Stimulated activated CD8-positive, alpha-beta memory T cell treated with anti-CD3 and anti-CD28 coated beads, Interleukin-7, amount 100 ng/mL, for 48 hours (primary cell): ENCODE measurements at places on chromosomes 13 and 19.

GRCh38 chr19:43934055-43934984 is 762 bp downstream of the ZNF45 start:
- no peak for DNase-seq

- DNase-seq: no peak
Observed at GRCh38 chr19:30350692-30351663, 21.2 kb upstream of the ZNF536 start.

DNA sequence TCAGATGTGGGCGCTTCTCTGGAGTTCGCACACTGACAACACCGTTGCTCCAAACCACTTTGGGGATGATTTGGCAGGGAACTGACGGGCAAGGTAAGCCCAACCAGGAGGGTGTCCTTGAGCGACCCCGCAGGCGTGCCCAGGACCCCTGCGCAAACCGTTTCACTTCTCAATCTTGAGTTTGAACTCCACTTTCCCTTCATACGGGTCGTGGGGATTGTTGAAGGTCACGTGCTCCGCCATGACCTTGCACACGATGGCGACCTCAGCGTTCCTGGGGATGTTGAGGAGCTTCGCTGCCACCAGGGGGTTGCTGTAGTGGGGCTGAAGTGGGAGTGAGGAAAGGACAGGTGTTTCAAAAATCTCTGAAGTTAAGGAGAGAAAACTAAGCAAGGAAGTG is 8.8 kb downstream of the ATP4B start:
- no peak for DNase-seq

- DNase-seq: no peak
Observed at GRCh38 chr13:44955406-44955805, 33.9 kb downstream of the NUFIP1 start.

- no peak for DNase-seq
Observed at GRCh38 chr13:73754727-73755292, 379.4 kb downstream of the KLF12 start.

GRCh38 chr19:29089315-29089870 is 123.6 kb downstream of the UQCRFS1 start:
- DNase-seq: no peak

DNA sequence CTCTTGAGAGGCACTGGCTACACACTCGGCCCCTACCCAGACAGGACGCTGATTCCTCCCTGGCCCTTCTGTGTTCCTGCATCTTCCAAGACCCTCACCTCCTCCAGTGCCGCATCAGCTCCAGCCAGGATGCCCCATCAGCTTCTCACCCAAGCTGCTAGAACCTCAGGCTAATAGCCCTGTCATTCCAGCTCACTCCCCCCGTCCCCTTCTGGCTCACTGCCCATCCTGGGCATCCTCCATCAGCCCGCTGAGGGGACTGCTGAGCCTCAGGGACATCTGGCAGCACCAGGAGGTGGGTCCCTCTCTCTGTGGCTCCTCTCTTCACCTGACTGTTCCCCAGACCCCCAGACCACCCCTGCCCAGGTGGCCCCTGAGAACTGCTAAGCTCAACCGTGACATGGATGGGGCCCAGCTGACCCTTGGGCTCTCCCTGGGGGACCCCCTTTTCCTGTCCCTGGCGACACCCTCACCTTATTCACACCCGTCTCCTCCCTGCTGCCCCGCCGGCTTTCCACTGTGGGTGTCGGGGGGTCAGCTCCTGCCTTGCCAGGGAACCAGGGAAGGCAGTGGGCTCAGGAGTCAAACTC is 4.8 kb downstream of the FFAR3 start:
- DNase-seq: no peak

- DNase-seq: no peak
Observed at GRCh38 chr13:32179708-32180107, 135.5 kb downstream of the ZAR1L start.

DNA sequence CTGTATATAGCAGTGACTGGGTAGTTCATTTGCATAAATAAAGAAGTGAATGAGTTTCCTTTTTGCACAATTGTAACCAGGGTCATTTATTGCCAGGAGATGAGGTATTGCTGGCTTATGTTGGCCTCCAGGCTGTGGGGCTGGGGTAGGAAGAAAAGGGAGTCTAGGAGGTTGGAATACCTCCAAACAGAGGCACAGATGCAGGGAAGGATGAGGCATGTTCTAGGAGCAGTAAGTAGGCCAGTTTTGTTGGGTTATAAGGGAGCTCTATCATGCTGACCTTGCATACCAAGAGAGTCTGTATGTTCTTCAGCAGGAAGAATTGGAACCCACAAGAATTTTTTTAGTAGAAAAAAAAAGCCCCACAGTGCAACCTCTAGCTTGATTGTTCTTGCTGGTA is 17.2 kb upstream of the CYSLTR2 start:
- no peak for DNase-seq

- DNase-seq: no peak
Observed at GRCh38 chr19:10007371-10008183, 2.7 kb downstream of the COL5A3 start.

- DNase-seq: no peak
Observed at GRCh38 chr13:48727241-48728011, 73.7 kb downstream of the CYSLTR2 start.

- no peak for DNase-seq
Observed at GRCh38 chr13:59120297-59120843, 1043.4 kb downstream of the DIAPH3 start.

- DNase-seq: no peak
Observed at GRCh38 chr13:36919171-36919832, 736 bp downstream of the SMAD9 start.

- no peak for DNase-seq
Observed at GRCh38 chr13:87535911-87536310, 135.3 kb upstream of the SLITRK5 start.
